ENCODE measurements at places on chromosomes 6 and 20.

GRCh38 chr6:43761666-43762409 lies 8.2 kb upstream of the VEGFA start:
- no peak for DNase-seq

DNA sequence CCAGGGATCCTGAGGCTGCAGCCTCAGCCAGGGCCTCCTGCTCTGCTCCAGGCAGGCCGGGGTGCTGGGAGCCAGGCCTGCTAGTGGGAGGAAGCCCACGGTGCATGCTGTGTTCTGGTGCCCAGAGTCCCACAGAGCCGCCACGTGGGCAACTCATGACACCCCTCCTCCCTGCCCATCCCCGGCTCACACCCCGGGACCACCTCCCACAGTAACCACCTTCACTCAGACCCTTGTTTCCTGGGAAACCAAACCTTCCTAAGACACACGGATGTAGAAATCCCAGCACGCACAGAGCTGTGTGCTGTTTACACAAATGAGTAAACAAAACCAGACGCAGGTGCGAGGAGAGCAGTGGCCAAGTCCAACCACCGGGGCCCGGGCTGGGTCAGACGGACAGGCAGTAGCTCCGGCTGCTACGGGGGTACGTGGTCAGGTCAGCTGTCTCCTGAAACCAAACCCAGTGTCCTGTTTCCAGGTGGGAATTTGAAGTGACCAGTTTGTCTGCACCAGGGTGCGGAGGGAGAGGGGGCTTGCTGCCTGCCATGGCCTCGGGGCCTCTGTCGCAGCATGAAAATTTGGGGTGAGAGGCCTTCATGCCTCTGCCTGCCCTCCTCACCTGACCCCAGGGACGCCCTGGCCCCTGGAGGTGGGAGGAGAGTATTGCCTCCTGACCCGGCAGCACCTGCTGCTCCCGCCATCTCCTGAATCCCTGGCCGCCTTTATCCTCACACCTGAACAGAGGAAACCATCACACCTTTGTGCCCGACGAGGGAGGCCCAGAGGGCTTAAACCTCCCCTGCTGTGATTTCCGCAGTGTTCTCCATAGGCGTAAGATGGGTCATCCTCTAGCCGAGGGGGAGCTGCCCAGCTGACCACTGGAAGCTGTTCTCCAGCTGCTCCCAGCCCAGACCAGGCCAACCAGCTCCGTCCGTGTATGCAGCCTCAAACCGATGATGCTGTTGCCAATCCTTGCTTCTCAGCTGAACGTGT lies 52.0 kb upstream of the SMOC2 start:
- DNase-seq = no peak

GRCh38 chr6:3948866-3949265 lies 99.7 kb downstream of the FAM50B start:
- DNase-seq = no peak

DNA sequence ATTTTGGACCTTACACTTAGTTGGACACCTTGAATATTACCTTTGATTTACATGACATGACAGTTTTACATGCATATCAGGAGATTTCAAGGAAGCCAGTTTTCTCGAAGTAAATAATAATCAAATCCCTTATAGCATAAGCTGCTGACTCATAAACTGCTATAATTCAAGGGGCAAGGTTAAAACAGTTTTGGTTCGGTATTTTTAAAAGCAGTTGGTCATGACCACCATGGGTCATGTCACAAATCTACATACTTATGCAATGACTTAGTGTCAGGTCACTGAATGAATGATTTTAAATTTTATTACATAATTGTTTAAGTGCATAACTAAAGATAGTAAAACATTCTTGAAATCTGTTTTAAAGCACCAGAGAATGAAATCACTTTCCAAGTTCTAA lies 158.0 kb downstream of the DST start:
- no peak for DNase-seq

DNA sequence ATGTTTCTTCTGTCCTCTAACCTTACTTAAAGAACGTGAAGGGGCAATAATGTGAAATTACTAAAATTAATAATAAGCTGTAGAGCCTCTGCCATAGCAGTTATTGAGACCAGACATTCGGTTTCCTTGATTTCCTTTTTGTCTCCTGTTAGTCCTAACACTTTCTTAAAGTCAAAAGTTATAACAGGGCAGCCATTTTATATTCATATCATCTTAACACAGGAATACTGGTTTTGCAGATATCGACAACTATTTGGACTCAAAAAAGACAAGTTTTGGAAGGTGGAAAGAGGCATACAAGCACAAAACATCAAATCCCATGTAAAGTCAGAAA lies 33.5 kb downstream of the HFE start:
- no peak for DNase-seq

DNA sequence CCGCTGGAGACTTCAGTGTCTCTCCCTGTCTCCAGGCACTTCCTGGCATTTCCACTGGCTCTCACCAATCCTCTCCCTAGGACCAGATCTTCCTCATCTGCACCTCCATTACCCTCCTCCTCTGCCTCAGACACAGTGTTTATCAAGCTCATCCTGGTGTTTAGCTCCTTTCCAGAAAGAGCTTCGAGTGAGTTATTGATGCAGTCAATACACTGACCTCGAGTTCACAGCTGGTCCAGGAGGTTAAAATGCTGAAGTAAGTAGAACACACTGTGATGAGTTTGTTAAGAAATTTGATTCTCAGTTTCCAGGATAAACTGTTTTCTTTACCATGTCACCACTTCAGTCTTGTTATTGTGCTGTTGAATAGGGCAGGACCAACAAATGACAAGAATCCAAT lies 42.1 kb upstream of the ARMC2 start:
- no peak for DNase-seq

- no peak for DNase-seq
These were observed 293.9 kb downstream of the KIF16B start for GRCh38 chr20:16279320-16279719.

GRCh38 chr6:38264605-38265004 lies 375.1 kb downstream of the BTBD9 start:
- DNase-seq = peak; percentile 63

- no peak for DNase-seq
These were observed 19.0 kb upstream of the AFDN start for GRCh38 chr6:167807756-167808155.
